A172 (cell line): ENCODE measurements at places on chromosomes 5 and 9.

GRCh38 chr5:127810707-127811490 lies 107.7 kb downstream of the CCDC192 start:
- DNase-seq: no peak

- DNase-seq: no peak
These were observed 55.8 kb downstream of the NUP214 start for GRCh38 chr9:131181091-131181681.

DNA sequence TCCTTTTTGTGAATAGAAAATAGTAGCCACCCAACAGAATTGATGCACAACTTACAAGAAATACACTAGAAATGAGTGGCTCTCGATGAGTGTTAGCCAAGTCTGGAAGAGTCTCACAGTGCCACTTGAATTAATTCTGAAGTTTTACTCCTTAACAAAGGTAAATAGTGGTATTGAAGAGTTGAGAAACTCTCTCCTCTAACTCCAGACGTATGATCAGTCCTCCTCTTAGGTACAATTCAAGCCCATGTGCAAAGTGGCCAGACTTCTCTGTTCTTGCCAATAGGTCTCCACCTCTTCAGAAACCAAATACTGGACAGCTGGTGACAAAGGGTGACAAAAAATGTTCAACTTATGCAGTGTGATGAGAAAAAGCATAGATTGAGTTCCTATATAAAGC lies 38.5 kb upstream of the ADAMTS16 start:
- no peak for DNase-seq

DNA sequence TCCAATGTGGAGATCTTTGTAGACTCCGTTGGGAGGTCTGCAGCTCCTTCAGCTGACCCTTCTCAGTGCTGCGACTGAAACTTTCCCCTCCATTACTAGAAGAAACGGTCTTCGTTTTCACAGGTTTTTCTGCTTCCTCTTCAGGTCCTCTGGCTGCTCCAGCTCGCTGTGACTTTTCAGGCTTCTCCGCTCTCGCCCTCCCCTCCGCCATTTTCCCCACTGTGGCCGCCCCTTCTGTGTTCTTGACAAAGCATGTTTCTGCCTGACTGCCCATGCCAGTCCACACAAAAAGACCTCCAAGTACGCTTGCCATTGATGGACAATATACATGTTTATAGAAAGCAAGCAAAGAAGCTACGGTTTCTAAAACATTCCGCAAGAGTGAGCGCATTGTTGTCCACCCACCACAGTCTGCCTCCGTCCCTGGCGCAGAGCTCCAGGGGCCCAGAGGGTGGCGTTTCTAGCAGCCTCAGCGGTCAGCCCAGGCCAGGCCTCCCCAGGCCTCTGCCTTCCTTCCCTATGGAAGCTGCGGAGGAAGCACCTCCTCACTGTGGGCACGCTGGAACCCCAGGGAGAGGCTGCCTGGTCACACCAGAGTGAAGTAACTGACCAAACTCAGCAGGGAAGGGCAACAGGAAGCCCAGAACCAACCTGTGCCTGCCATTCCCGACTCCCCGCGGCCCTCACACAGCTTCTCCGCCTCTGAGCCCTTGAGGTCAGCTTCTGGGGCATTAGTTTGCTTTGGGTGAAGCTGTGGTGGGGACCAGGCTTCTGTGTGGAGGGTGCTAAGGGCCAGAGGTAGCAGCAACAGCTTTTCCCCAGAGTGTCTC lies 19.9 kb upstream of the S1PR3 start:
- no peak for DNase-seq

GRCh38 chr9:89999534-90000370 lies 394.9 kb downstream of the GADD45G start:
- peak; percentile 81 for DNase-seq

DNA sequence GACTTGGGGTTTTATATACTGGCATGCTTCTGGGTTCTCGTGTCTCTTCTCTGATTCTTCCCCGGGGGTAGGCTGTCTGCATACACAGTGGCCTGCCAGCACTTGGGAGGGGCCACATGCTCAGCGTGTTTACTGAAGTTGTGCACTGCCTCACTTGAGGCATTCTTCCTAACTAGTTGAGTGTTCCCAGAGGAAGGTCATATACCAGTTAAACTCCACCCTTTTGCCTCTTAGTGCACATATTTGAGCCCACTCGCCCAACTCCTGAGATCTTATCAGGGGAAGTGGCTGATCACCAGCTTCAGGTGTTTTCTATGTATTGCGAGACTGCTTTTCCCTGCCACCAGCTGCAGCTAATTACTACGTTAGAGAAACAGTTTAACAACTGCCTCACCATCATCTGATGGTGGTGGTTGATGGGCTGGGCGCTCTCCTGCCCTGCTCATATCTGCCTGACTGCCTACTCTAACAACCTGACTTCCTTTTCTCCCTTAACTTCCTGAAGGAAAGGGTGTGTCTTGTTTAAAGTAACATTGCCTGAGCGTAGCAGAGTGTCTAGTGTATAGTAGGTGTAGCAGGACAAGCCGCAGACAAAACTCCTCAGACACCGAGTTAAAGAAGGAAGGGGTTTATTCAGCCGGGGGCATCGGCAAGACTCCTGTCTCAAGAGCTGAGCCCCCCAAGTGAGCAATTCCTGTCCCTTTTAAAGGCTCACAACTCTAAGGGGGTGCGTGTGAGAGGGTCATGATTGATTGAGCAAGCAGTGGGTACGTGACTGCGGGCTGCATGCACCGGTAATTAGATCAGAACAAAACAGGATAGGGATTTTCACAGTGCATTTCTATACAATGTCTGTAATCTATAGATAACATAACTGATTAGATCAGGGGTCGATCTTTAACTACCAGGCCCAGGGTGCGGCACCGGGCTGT lies 60.1 kb upstream of the CLINT1 start:
- no peak for DNase-seq

GRCh38 chr5:170681013-170681433 lies 102.5 kb upstream of the GABRP start:
- DNase-seq: peak; percentile 12

DNA sequence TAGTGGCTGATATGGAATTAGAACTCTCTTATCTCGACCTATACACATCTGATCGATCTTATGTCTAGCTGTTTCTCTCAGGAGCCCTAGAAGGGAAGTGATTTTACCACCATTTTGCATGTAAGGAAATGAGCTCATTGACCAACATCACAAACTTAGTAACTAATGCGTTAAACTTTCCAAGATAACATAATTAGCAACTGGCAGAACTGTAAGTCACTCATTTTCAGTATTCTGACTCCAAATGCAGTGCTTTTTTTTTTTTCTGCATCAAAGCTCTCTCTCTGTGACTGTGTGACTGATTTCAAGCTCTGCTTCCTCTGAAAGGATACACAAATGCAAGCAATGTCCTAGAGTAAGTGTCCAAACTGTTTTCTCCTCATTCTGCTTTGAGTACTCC lies 68.1 kb upstream of the FBXL7 start:
- DNase-seq: no peak

GRCh38 chr5:156466871-156467270 lies 139.9 kb downstream of the SGCD start:
- DNase-seq: no peak

GRCh38 chr5:177307544-177308363 lies 3.9 kb downstream of the MXD3 start:
- no peak for DNase-seq

DNA sequence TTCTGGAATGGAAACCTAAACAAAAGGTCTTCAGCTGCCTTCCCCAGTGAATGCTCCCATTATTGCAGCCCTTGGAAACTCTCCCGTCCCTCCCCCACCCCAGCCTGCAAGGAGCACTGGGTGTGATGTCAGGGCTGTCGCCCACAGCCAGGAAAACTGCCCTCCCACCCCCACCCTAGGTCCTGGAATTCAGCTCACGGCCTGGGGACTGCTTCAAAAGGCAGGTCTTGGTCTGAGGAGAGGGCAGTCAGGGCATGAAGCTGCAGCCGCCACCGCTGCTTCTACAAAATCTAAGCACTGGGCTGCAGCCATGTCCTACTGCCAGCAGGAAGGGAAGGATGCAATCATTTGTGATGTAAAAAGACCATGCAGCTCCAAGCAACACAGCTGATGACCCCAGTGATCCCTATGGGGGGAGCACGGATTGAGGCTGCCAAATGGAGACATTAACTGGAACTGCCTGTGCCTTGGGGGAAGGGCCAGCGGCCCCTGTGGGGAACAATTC lies 11.4 kb downstream of the GRHPR start:
- DNase-seq: no peak

DNA sequence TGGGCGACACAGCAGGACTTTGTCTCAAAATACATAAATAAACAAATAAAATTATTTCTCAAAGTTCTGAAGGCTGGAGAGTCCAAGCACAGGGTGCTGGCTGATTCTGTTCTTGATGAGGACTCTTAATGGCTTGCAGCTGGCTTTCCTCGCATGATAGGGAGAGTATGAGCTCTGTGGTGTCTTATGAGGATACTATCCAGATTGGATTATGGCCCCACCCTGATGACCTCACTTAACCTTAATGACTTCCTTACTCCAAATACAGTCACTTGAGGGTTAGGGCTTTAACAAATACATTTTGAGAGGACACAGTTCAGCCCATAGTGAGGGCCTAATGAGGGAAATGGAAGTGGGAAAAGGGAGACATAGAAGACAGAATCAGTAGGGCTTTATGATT lies 87.7 kb downstream of the FOCAD start:
- DNase-seq: no peak

DNA sequence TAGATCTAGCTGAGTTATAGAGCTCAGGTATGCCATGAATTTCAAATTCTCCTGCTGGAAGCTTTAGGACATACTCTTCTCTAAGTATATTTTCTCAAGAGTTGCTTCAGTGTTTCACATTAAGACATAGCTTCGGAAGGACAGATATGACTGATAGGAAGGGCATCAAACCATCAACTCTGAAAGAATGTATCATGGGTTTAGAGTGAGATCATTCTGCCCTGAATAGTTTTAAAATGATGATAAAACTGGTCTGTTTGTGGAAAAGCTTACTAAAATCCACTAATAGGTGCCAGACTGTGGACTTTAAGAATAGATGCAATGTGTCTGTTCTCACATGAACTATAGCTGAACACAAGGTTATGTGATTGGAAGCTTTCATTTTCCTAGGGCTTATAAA lies 8.4 kb downstream of the SPEF2 start:
- DNase-seq: no peak

- no peak for DNase-seq
These were observed 649.4 kb downstream of the CCDC171 start for GRCh38 chr9:16202221-16202620.

GRCh38 chr5:149849966-149850910 lies 94.4 kb downstream of the PDE6A start:
- DNase-seq: no peak

- no peak for DNase-seq
These were observed 24.8 kb upstream of the TERT start for GRCh38 chr5:1319436-1320256.

DNA sequence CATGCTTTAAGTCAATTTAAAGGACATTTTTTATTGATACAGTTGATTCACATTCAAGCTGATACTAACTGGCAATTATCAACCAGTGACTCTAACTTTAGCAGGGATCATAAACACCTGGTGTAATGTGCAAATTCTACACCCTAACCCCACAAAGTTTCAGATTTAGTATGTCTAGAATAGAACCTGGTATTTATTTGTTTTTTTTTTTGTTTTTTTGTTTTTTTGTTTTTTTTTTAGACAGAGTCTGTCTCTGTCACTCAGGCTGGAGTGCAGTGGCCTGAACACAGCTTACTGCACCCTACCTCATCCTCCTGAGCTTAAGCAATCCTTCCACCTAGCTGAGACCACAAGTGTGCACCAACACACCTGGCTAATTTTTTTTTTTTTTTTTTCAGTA lies 311.2 kb upstream of the SEMA6A start:
- no peak for DNase-seq

DNA sequence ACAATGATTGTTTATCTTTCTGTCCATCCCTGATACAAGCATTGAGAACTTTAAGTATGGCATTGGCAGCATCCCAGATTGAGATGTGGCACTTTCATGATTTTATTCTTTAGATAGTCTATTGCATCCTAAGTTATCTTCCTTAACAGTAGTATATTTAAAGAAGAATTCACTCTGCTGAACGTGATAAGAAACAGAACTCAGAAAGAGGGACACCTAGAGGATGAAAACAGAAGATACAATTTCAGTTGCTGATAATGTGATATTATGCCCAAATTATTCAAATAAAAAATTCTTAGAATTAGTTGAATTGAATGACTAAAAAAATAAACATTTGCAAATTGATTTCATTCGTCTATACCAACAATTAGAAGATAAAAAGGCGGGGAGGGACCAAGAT lies 218.1 kb upstream of the DMRTA1 start:
- DNase-seq: no peak

DNA sequence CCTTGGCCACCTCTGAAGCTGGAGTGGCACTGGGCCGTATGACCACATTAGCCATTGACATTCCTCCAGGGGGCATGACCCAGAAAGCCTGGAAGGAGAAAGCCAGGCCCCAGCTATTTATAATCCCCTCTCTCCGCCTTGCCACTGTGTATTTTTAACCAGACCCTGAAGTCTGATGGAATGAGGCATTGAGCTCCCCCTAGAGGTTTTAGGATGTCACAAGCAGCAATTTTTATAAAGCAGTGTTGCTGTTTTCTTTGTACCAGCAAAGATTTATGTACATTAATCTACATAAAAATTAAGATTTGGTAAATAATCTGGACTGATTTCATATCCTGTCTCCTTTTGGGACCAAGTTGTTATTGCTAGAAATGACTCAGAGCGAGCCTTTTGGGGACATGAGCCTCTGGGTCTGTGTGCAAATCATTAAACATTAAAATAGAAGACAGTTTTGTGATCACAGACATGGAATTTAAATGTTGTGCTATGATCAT lies 127.1 kb downstream of the TRIO start:
- DNase-seq: peak; percentile 88

DNA sequence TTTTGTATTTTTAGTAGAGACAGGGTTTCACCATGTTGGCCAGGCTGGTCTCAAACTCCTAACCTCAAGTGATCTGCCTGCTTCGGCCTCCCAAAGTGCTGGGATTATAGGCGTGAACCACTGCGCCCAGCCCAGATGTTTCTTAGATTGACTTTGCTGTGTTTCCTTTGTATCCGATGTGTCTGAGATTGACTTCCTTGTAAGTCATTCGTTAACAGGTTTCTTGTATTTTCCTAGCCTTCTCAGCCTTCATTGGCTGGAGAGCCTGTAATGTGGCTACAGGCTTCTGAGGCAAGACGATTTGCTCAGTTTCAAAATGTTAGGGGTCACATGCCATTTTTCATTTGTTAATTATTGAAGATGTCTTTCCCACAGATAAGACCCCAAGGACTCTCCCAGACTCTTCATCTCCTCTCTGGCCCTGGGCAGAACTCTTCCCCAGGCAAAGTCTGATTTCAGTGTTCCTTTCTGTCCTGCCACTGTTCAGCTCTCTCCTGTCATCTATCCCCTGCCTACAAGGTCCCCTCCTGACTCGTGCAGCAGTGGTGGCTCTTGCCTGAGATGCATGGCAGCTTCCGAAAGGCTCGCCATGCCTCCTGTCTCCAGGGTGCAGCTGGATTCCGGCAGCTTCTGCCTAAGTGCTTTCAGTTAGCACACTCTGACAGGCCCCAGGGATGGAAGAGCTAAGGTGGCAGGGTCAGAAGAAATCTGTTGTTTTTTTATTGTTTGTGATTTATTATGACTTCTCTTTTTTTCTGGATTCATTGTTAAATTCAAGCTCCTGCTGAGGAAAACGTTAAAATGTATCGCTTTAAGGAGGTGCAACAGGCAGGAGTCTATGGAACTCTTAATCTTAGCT lies 206.4 kb downstream of the AOPEP start:
- DNase-seq: no peak
